ENCODE measurements at places on chromosomes 16 and 17.
A peak's percentile ranks its signal among the peaks of the same experiment; 100 is the strongest.

DNA sequence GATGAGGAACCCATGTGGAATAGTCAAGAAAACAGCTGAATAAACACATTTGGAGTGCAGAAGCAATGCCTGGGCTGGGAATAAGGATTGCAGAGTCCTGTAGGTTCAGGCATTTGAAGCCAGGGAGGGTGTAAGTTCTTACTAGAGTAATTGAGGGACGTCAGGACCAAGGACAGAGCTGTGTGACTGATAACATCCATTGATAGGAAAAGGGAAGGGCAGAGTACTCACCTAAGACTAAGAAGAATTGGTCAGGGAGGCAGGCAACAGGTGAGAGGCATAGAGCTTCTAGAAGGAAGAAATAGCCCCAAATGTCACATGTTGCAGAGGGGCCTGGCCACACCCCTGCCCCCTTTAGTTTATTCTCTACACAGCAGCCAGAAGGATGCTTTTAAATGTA, 79.8 kb upstream of the TMEM132E start:
- no peaks in the 10 kb centered on the region for H3K36me3 ChIP-seq
- H3K27me3 ChIP-seq, result peaks cover 17% of the 10 kb centered on the region
- H3K4me1 ChIP-seq, result peaks cover 14% of the 10 kb centered on the region

- no peak for DNase-seq
- peaks cover 11% of the 10 kb centered on the region for H3K27me3 ChIP-seq
- peaks cover 7% of the 10 kb centered on the region for H3K36me3 ChIP-seq
- no peak overlapping the region for H3K27ac ChIP-seq
- no peak overlapping the region for H3K4me3 ChIP-seq
These were observed 5.0 kb upstream of the NFE2L1 start for GRCh38 chr17:48043176-48043575.

DNA sequence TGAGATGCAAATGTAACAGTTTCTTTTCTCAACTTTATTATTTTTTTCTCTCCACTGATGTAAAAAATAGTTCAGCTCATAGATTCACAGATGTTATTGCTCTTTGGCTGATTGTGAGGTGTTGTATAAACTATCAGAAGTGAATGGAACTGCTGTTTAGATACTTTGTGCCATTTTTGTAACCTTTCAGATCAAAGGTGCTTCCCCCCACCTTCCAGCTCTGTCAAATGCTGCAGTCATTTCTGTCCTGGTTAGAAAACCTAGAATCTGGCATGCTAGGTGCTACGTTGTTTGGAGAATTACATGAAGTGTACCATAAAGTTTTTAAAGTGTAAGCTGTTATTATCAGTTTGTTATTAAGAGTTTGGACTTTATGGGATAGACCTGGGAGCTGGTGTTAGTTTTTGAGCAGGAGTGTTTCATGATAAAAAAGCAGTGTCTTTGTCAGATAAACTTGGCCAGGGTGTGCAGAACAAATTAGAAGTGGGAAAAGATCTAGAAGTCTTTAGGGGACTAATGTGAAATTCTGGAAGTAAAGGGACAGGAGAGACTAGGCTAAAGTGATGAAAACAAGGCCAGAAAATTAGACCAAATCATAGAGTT, 1.8 kb upstream of the WIPI1 start:
- peak overlapping the region; percentile 88 for H3K27ac ChIP-seq
- H3K4me1 ChIP-seq, result peaks cover 68% of the 10 kb centered on the region
- H3K4me3 ChIP-seq, result peak overlapping the region; percentile 20
- H3K27me3 ChIP-seq, result no peaks in the 10 kb centered on the region
- H3K36me3 ChIP-seq, result peaks cover 1% of the 10 kb centered on the region
- DNase-seq, result no peak

DNA sequence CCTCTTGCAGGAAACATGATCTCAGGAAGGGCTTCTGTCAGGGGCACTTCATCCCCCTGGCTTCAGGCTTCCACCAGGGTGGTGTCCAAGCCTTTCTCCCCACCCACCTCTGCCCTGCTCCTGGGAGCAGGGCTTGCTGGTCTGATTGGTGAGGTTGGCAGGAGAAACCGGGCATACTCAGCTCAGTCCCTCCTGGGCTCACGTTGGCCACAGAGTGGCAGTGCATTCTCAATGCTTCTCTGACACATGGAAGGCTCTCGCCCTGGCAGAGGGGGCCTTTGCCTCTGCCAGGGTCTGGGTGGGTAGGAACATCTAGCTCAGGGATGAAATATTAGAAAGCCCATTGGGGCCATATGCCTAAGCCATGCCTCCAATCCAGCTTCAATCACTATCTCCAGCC, 142.8 kb downstream of the AXIN2 start:
- H3K27me3 ChIP-seq, result peaks cover 5% of the 10 kb centered on the region
- peaks cover 4% of the 10 kb centered on the region for H3K4me1 ChIP-seq
- H3K4me3 ChIP-seq, result no peak overlapping the region
- no peak overlapping the region for H3K27ac ChIP-seq
- H3K36me3 ChIP-seq, result no peaks in the 10 kb centered on the region

DNA sequence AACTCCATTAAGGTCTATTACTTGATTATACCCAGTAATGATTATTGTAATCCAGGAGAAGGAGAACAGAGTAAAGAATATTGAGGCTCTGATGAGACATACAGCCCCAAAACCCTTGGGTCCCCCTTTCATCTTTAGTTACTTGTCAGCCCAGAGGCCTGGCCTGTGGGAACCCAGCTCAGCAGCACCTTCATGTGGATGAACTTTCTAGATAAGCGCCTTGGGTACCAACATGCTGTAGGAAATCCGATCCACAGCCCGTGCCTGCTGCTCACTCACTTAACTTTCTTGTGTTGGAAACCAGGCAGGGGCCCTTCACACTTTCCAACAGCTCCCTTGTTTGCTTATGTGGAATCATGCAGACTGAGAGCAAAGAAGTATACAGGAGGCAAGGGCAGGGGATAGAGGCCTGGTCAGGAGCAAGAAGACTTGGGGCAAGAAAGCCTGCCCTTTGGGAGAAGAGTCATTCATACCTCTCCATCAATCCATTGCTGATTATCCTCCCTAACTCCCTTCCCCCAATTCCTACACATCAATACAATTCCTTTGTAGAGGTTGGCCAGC, 64.0 kb upstream of the SOX9 start:
- DNase-seq, result no peak
- H3K27ac ChIP-seq, result no peak overlapping the region
- H3K4me3 ChIP-seq, result no peak overlapping the region

DNA sequence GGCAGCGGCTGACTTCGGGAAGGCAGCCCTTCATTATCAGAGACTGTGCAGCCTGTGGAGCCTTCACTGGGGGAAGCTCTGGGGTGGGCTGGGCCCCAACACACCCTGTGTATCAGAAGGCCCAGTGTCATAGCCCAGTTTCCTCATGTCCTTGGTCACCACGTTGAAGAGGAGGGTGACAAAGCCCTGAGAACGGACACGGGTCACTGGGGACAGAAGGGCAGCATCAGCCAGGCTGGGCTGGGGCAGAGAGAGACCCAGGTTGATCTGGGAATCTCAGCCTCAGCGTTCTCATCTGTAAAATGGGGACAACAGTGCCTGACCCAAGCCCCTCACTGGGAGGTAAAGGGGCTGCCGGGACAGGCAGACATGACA, 19.3 kb downstream of the B9D1 start:
- no peak overlapping the region for H3K4me3 ChIP-seq
- no peak overlapping the region for H3K27ac ChIP-seq
- peaks cover 3% of the 10 kb centered on the region for H3K4me1 ChIP-seq
- H3K36me3 ChIP-seq, result no peaks in the 10 kb centered on the region
- H3K27me3 ChIP-seq, result no peaks in the 10 kb centered on the region

DNA sequence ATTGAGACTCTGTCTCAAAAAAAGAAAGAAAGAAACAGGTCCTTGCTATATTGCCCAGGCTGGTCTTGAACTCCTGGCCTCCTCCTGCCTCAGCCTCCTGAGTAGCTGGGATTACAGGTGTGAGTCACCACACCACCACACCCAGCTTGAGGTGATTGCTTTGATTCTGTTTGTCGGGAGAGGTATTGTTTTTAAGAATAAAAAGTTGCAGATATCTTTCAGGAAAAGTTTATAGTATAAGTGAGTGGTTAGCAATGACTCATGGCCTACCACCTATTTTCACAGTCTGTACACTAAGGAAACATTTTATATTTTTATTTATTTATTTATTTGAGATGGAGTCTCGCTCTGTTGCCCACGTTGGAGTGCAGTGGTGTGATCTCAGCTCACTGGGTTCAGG, 45.0 kb downstream of the RHOT1 start:
- no peak overlapping the region for H3K27ac ChIP-seq
- H3K4me3 ChIP-seq, result no peak overlapping the region
- no peak for DNase-seq
- H3K36me3 ChIP-seq, result peaks cover 7% of the 10 kb centered on the region
- no peaks in the 10 kb centered on the region for H3K27me3 ChIP-seq

DNA sequence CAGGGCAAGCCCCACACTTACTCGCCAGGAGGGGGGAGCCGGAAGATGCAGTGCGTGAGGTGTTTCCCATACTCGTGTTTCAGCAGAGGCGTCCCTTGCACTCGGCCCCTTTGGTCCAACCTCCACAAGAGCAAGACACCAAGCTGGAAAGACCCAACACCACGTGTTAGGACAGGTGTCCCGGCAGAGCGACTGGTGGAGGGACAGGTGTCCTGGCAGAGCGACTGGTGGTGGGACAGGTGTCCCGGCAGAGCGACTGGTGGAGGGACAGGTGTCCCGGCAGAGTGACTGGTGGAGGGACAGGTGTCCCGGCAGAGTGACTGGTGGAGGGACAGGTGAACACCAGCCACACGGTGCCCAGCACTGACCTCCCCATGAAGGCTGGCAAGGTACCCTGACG, 19.4 kb downstream of the IFT140 start:
- no peaks in the 10 kb centered on the region for H3K27me3 ChIP-seq
- H3K36me3 ChIP-seq, result no peaks in the 10 kb centered on the region
- H3K4me1 ChIP-seq, result no peaks in the 10 kb centered on the region
- no peak overlapping the region for H3K27ac ChIP-seq

GRCh38 chr17:1916316-1916715, 86.5 kb downstream of the RPA1 start:
- no peaks in the 10 kb centered on the region for H3K4me1 ChIP-seq
- no peak overlapping the region for H3K27ac ChIP-seq
- no peak overlapping the region for H3K4me3 ChIP-seq
- H3K27me3 ChIP-seq, result peaks cover 16% of the 10 kb centered on the region
- H3K36me3 ChIP-seq, result no peaks in the 10 kb centered on the region

DNA sequence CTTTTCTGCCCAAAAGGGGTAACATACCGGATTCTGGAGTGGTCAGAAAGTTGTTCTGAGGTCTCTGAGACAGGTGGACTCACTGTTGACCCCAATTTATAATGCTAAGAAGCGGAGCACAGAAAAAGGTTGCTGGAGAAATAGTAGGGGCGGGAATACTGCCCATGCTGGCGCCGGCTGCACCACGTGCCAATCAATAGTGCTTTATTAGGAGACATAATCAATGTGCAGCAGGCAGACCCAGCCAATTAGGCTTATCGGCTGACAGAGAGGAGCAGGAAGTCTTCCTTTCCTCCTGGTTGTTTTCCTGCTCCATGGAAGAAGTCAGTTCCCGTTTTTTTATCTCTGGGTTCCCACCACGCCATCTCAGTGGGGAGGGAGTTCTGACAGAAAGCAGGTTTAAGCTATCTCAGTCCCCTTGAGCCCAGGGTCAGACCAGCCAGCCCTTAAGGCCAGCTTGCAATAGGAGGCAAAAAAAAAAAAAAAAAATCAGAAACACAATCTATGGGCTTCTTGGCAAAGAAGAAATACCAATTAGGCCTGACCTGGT, 68.2 kb upstream of the IRX6 start:
- no peak overlapping the region for H3K27ac ChIP-seq
- H3K4me1 ChIP-seq, result peaks cover 1% of the 10 kb centered on the region
- no peak overlapping the region for H3K4me3 ChIP-seq
- DNase-seq, result no peak

GRCh38 chr16:54605536-54606066, 319.0 kb upstream of the IRX3 start:
- DNase-seq, result no peak
- no peak overlapping the region for H3K27ac ChIP-seq
- no peaks in the 10 kb centered on the region for H3K4me1 ChIP-seq
- no peaks in the 10 kb centered on the region for H3K27me3 ChIP-seq
- no peak overlapping the region for H3K4me3 ChIP-seq
- no peaks in the 10 kb centered on the region for H3K36me3 ChIP-seq

DNA sequence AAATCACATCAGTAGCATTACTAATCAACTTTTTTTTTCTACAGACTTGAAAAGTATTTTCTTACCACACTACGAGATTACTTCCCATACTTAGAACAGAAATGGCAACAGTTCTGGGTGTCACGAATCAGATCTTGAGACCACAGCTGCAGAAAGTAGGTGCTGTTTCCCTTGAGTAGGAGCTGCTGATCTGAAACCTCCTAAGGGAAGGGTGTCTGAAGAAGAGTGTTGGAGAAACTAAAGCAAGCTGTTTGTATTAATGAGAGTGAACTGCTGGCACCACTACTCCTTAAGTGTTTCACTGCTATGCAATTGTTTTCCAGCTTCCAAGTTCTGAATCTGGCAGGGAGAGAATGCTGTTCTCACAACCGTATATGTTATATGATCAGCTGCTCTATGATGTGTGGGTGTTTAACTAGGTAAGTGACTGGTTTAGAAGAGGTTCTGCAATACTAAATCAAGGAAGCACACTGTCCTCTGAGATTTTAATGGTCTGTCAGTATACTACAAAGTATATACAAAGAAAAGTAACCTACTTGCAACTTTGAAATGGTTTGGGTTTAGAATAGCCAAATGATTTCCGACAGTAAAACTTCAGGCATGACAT, 3.3 kb downstream of the ZNF652 start:
- H3K36me3 ChIP-seq, result no peaks in the 10 kb centered on the region
- peaks cover 43% of the 10 kb centered on the region for H3K4me1 ChIP-seq
- DNase-seq, result no peak

DNA sequence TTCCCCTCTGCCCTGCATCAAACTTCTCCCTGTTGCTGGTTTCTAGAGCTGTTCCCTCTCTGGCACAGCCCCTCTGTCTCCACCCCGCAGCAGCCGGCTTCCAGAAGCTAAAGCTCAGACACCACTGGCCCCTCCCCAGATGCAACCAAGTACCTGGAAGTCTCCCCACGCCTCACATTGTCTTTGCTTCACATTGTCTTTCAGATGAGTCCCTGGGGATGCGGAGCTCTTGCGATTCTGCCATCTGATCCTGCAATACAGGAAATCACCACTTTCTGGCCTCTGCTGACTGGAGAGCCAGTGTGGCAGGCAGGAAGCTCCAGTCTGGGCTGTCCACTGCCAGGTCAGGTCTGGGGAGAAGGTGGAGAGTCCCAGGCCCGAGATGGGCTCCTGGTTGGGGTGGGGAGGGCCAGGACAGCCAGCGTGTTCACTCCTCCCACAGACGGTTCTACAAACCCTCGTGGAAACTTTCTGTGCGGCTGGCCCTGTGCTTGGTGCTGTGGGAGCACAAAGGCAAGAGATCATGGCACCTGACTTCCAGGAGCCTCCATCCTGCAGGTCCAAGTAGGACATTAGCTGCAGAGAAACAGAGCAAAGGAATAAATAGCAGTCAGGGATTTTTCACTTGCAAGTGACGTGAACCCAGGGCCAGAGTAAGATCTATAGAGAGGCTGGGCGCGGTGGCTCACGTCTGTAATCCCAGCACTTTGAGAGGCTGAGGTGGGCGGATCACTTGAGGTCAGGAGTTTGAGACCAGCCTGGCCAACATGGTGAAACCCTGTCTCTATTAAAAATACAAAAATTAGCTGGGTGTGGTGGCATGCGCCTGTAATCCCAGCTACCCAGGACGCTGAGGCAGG, 47.9 kb upstream of the MAP3K14 start:
- no peak for DNase-seq
- H3K4me1 ChIP-seq, result no peaks in the 10 kb centered on the region
- no peaks in the 10 kb centered on the region for H3K36me3 ChIP-seq
